ENCODE measurements at places on chromosomes 6 and 20.

DNA sequence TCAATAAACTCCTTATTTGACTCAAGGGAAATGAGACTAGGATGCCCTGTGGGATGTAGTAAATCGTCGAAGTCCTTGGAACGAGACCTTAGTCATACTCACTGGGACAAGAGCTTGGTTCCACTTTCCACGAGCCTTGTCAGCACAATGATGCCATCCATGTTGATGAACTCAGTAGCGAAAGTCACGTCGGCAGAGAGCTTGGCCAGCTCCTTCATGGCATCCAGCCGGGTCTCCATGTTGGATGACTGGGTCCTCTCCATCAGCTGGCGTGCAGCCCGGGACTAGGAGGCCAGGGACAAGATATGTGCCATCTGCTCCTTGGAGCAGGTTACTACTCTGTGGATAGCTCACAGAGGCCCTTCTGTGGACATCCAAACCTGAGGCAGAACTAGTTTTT is 17.5 kb downstream of the ELMO2 start:
- DNase-seq: no peak

- no peak for DNase-seq
Observed at GRCh38 chr6:170236131-170236836, 54.6 kb downstream of the DLL1 start.

GRCh38 chr20:35171753-35172433 is at the start of gene PROCR:
TSS of gene PROCR (plus strand) at chr20:35172072. CDS start at chr20:35172155, 83 bp downstream.
- DNase-seq: no peak

DNA sequence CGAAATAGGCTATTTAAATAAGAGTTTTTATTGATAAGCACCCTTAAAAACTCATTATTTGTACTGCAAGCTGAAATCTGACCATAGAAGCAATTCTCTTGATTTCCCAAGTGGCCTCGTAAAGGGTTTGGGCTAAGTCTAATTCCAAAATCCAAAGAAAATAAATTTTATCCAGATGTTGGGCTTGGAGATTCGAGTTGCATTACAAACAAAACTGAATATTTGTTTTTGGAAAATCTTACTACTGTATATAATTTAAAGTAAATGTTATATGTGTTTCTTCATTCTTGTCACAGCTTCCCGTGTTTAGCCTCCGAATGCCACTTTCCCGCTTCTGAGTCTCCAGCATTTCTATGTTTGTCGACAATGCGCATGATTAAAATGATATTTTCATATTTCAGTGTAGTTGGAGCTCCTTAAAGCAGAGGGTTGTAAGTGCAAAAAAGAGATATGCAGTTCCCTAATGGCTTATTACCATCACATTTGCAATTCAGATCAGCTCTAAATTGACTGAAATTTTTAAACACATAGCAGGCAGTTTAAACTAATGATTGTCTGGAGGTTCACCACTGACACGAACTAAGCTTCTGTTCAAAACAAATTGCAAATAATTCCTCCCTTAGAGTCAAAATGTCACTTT is 47.0 kb downstream of the PRL start:
- no peak for DNase-seq

GRCh38 chr6:108118810-108119768 is 44.5 kb upstream of the OSTM1 start:
- DNase-seq: no peak

DNA sequence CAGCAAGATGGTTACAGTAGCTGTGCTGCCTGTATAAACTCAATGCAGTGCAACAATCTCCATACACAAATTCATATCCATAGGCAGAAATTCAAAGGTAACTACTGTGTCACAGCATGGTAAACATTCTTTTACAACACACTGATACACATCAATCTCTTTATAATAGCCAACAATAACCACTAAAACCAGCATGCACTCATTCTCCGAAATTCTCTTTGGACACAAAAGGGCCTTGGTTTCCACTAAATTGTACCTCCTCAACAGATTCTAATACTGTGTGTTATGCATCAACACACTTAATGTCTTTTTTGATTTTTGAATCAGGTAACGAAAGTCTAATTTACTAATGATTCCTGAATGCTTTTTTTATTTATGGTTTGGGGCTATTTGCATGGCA is 1323.7 kb downstream of the GRIK2 start:
- DNase-seq: no peak

DNA sequence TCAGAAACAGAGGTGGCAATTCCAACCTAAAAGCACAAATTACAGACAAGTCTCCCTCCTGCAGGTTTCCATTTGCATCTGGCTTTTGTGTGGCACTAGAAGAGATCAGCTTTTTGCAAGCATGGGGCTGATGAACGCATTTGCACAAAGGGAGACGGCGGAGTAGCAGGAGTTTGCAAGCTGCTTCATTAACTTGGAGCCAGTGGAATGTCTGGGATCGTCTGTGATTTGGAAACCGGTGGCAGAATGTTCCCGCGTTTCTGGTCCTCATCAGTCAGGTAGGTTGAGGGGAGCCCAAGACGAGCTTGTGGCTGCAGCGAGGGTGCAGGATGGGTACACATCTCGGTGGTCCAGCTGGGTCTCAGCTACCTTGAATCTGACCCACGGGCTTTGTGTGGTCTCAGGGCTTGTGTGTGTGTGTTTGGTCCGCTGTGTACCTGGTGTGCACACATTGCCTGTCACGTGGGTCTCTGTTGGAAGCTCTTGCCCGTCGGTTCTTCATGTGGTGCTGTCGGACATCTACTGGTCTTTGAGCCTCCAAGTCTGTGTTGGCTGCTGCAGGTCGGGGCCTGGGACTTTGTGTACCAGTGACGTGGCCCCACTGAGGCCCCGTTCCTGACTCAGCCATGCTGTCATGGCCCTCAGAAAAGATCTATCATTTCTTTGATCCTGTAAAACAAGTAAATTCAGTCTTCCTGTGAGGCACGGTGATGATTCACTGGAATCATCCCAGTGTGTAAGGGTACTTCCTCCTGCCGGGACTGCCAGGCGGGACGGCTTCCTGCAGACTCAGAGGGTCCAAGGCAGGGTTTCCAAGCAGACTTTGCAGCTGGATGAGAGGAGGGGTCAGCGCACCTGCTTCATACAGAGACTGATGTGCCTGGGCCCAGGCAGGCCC is 12.4 kb upstream of the MYT1 start:
- DNase-seq: no peak

DNA sequence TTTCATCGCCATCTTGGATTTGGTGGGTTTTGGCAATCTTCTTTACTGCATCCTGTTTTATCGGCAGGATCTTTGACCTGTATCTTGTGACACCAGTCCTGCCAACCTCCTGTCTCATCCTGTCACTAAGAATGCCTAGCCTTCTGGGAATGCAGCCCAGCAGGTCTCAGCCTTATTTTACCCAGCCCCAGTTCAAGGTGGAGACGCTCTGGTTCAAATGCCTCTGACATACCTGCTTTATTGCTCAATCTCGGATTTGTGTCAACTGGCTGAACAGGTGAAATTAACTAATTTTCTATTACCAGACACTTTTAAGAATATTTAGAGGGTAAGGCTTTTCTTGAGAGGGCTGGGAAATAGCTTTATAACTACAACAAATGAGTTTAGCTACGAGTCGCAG is 102.5 kb downstream of the SASH1 start:
- no peak for DNase-seq

DNA sequence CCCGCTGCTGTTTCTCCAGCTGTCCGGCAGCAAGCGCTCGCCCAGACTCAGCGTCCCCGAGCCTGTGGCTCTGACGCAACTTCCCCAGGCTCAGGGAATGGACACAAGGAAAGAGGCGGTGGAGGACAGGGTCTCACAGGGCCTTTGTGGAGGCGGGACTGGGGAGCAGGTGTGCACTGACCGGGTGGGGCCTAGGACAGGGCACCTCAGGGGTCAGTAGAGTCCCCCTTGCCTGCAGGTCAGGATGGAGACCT is 20.0 kb downstream of the LAMA5 start:
- no peak for DNase-seq

- DNase-seq: no peak
Observed at GRCh38 chr6:7148100-7148822, 40.5 kb downstream of the RREB1 start.

DNA sequence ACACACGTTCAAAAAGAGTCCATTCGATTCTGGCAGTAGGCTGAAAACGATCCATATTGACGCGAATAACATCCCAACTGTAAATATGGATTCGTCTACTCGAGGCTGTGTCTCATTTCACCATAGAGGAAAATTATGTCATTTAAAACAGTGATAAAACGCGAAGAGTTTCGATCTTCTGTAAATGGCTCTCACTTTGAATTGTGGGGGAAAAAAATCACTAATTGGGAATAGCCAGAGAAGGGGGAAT is 845 bp upstream of the MARCKS start:
- no peak for DNase-seq

DNA sequence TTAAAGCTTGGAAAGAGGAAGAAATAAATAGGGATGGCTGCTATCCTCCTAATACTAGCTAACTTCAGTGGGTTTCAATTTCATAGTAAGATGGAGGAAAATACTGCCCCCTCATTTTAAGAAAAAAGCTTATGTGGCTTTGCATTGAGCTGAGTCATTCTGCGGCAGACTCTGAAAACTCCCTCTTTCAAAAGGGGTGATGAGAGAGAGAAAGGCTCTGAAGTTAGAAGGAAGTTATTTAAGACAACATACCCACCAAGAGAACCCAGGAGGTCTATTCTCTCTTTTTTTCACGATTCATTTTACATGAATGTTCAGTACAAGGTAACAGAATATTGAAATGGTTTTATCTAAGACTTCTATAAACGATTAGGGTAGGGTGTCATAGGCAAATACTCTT is 4.5 kb downstream of the PRDM13 start:
- no peak for DNase-seq

- DNase-seq: no peak
Observed at GRCh38 chr6:41937861-41938574, 3.6 kb downstream of the CCND3 start.

- DNase-seq: no peak
Observed at GRCh38 chr6:127302728-127303660, 36.3 kb downstream of the RNF146 start.

DNA sequence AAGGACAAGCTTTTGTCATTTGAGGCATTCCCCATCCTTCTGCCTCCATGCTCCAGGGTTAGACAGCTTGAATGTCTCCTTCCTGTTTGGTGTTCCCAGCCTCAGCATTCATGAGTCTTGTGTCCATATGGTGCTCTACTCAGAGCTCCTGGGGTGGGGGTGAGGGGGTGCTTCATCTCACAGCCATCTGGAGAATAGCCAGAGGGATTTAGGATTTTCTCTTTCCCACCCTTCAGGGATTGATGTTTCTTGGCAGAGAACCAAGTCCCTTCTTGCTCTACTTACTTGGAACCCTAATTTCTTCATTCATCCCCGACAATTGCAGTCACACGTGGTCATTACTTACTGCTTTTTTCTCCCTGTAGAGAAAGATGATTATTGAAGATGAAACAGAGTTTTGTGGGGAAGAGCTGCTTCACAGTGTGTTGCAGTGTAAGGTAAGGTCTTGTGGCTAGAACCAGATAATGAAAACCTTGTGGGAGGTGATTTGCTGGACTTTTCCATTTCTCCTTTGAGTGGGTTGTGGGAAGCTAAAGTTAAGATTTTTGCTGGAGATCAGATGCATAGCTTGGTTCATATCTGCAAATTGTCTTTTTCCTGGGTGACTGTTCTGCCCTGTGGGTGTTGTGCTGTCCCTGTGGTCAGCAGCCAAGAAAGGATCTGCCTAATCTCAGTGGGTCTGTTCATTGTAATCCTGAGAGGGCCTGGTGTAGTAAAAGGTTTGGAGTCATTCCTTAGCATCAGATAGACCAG is 18.6 kb downstream of the CMTR1 start:
- DNase-seq: no peak

- no peak for DNase-seq
Observed at GRCh38 chr6:5497896-5498578, 236.7 kb downstream of the FARS2 start.

GRCh38 chr6:14038467-14039437 is 78.8 kb upstream of the CD83 start:
- no peak for DNase-seq

DNA sequence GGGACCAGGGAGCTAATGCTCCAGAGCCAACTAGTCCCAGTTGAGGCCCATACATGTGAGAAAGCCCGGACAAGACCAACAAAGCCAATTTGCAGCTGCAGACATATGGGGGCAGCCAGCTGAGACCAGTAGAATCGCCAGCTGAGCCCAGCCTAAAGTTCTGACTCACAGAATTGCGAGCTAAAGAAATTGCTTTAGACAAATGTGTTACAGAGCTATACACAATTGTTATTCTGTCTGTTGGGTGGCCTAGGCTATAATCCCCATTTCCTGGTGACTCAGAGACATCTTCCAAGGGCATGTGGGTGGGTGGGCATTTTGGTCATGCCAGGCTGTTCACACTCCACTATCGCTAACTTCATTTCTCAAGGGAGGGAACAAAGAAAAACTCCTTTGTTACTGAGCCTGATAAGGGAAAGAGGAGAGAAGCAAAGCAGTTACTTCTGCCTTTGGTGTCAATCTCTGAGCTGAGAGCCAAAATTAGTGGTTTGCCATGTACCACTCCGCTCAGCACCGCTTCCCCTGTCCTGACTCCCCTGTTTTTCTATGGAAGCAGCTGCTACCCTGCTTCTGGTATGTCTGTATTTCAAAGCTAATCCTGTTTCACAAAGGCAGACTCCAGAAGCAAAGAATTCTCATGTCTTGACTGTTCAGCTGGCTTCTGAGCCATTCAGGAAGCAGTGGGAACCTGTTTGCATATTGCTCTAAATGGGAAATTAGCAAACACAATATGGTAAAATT is 26.1 kb downstream of the SCP2D1 start:
- DNase-seq: no peak

- no peak for DNase-seq
Observed at GRCh38 chr20:58604128-58604881, 46.8 kb upstream of the STX16 start.

DNA sequence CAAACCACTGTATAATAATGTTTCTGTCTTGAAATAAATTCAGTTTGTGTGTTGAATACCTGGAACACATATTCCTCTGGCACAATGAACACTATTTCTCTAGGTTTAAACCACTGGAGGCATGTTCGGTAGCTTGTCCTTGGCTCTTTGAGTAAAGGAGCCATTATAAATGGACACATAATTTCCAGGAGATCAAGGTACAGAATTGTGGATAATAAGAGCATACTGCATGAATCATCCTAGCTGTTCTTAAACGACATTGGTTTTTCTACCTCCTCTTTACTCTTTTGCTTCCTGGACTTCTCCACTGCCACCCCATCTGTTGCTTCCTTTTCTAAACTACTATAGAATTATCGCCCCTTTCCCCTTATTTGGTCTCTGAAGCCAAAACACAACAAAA is 1.2 kb downstream of the CENPW start:
- DNase-seq: no peak

- no peak for DNase-seq
Observed at GRCh38 chr6:160178271-160178670, 56.7 kb downstream of the SLC22A1 start.

DNA sequence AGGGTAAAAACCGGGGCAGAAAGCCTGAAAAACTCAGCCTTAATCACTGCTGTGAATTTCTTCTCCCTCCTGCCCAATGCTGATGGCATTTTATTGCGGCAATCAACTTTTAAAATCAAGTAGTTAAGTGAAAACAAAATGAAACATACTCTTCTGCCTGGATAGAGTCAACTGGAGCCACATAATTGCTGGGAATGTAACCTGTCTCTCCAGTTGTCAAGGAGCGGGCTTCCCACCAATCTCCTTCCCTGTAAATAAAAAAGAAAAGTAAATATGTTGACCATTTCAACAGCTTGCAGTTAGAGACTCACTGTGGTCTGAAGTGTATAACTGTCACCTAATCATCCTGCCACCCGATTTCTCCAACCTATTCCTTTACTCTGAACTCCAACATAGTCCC is 102.1 kb upstream of the TRAF3IP2 start:
- no peak for DNase-seq

Data from stimulated activated CD4-positive, alpha-beta T cell treated with anti-CD3 and anti-CD28 coated beads, Interleukin-15, amount 100 ng/mL, for 48 hours (primary cell).